Naive thymus-derived CD8-positive, alpha-beta T cell (primary cell): ENCODE measurements at places on chromosomes 11 and 22. TPM values are rescaled to one million over a fixed set of nuclear protein-coding genes. Genes with fewer than 3 reads are reported as not detected.

GRCh38 chr11:64644647-64645275 lies 53.7 kb downstream of the SLC22A12 start:
- DNase-seq, result no peak

Gene SLC15A3
- 13.6 TPM for total RNA-seq

DNA sequence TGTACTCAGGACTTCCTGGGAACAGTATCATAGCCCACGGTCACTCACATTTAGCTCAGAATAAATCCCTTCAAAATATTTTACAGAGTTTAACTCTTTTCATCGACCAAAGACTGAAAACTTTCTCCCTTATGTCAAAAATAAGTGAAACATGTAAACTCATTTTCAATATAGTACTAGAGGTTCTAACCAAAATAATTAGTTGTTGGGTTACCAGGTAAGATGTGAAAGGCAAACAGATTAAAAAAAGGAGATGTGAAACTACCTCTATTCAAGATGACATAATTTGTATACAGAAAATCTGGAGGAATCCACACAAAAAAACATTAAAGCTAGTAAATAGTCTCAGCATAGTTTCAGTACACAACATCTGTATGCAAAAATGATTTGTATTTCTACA lies 20.3 kb downstream of the XKR3 start:
- DNase-seq, result no peak

GRCh38 chr11:65643971-65644370 lies 6.1 kb downstream of the SIPA1 start:
- no peak for DNase-seq

DNA sequence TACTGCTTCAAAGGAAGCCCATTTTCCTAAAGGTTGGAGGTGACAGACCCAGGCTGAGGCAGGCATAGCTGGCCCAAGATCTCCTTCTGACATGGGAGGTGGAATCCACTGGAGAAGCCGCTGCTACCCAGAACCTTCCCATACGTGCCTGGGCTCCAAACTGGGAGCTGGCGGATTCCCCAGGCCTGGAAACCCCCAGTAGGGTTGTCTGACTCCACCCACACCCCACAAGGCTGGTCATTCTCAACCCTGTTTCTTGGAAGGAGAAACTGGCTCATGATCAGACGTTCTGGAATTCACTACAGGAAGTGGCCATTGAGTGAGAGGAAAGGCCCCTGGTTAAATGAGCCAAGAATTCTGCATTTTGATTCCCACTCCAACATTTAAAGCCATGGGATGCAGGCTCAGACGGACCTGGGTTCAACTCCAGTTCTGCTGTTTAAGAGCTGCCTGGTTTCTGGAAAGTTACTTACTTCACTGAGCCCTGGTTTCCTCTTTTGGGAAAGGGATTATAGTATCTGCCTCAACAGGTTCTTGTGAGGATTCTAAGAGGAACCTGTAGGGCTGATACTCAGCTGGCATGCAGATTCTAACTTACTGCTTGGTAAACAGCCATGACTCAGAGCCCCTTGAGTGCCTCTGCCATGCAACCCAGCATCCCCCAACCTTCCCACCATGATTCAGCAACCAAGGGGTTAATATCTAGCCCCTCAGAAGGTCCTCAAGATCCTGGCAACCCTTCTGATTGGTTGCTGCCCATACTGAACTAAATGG lies 19.4 kb upstream of the TSKU start:
- no peak for DNase-seq
